A172 (cell line): ENCODE measurements at places on chromosomes 2 and 18. TPM values are rescaled to one million over a fixed set of nuclear protein-coding genes. Genes with fewer than 3 reads are reported as not detected.

The MARCHF4 gene
- 6.4 and 6.9 TPM in 2 replicates for total RNA-seq

GRCh38 chr2:42117923-42118753 is 51.0 kb upstream of the EML4 start:
- DNase-seq = peak; percentile 93

- DNase-seq = no peak
These were observed 132.7 kb upstream of the EPC2 start for GRCh38 chr2:148511883-148512282.

The PCBP1 gene
- 24.3 and 26.3 TPM in 2 replicates for total RNA-seq

The TEKT4 gene
- not detected in 2 replicates for total RNA-seq

- no peak for DNase-seq
These were observed 1.4 kb downstream of the MYO7B start for GRCh38 chr2:127536707-127537541.
